Stimulated activated CD8-positive, alpha-beta memory T cell treated with anti-CD3 and anti-CD28 coated beads, Interleukin-4, amount 100 ng/mL, for 1 hour (primary cell): ENCODE measurements at places on chromosomes 12 and 14.

DNA sequence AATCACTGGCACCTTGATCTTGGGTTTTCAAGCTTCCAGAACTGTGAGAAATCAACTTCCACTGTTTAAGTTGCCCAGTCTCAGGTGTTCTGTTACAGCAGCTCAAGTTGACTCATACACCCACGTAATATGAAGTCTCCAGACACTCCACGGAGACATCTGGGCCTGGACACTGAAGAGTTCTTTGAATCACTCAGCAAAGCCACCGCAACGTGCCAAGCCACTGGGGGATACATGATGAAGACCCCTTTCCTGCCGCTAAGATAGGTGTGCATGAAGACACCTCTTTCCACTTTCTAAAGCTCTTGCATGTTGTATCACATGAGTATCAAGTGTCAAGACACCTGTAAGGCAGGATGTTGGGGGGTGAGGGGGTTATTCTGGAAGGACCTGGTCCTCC lies 311.7 kb upstream of the RTL1 start:
- no peak for DNase-seq

DNA sequence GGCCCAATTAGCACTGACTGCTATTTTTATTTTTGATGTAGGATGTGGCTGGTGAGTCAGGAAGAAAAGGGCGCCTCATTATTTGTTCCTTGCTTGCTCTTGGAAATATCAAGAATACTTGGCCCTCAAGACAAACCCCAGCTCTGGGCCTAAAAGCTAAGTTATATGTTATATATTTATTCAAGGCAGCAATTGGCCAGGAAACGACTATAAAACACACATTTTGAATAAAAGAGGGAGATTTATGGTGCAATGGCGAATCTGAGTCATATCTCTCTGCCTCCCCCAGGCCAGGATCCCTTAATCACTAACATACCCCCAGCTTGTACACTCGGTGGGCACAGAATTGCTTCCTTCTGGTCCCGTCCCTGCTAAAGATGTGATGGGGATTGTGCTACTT lies 63.3 kb downstream of the TBX5 start:
- no peak for DNase-seq

GRCh38 chr12:88590851-88591250 lies 10.6 kb upstream of the KITLG start:
- no peak for DNase-seq

GRCh38 chr12:93180566-93180965 lies 197.2 kb upstream of the NUDT4 start:
- no peak for DNase-seq

DNA sequence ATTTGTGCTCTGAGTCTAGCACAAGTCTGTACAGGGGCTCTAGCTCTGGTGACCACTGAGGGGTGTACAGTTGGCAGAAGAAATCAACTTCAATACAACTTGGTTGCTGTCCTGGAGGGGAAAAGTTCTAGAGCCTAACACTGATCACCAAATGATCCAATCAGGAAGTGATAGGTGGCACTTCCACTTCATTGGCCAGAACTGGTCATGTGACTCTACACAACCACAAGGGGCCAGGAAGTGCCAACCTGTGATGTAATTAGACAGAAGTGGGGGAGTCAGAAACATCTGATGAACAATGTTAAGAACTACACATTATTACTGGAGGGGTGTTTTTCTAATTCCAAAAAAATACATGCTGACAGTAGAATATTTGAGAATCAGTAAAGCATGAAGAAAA lies 401.6 kb downstream of the VRK1 start:
- no peak for DNase-seq

- no peak for DNase-seq
These were observed 34.4 kb downstream of the ATG14 start for GRCh38 chr14:55377236-55377635.

DNA sequence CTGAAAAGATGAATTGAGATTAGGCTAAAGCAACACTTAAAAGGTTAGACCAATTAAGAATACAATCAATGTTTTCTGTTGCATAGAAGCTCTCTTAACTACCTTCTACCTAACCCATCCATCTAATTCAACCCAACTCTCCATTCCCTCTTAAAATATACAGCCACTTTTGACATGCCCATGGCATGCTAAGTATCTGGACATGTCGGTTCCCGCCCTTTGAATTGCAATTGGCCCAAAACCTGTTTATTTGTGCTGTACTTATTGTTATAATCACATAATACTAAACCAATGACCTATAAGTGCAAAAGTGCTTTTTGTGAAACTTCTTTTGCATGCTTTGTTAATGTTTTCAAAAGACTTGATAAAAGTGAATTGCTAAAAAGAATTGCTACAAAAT lies 37.6 kb upstream of the APPL2 start:
- DNase-seq, result no peak

DNA sequence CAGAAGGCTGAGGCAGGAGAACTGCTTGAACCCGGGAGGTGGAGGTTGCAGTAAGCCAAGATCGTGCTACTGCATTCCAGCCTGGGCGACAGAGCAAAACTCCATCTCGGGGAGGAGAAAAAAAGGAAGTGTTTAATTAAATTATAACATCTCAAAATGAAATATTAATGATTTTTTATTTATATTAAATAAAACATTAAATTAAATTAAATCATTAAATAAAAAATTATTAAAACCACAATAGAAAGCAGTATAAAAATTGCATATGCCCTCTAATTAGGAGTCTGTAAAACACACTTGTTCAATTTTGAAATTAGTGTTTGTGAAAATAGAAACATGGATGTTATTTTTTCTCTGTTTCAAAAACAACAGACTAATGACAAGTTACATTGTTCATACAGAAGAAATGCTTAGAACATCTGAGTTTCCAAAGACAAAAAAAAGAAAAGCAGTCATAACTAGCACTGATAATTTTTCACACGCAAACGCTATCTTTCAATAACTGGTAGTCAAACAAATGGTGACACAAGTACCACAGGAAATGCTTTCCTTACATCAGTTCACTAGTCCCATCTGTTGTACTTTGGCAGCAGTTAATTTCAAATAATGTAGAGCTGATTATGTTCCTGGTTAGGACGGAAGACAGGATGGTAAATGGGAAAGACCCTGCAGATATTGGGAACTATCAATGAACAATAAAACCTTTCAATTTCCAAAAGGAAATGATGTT lies 54.9 kb downstream of the HECTD4 start:
- DNase-seq, result no peak

- DNase-seq, result no peak
These were observed 453.9 kb downstream of the MED13L start for GRCh38 chr12:115823635-115824034.

- no peak for DNase-seq
These were observed 36.6 kb downstream of the RCOR1 start for GRCh38 chr14:102629011-102629444.

GRCh38 chr12:89574736-89575208 lies 48.9 kb upstream of the POC1B start:
- no peak for DNase-seq

DNA sequence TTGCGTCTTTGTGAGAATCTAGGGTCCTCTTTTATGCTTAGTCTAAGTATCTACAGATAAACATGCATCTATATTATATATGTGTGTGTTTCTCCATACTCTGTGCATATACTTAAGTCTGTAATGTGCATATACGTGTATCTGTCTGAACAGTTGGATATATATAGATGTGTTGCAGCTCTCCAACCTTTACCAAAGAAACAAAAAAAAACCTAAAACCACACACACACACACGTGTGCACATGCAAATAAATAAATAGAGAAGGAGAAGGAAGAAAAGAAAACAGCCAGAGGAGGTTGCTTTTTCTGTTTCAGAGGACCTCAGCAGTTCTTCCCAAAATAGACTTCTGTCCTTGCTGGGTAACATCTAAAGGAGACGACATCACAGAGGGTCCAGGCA lies 244.9 kb downstream of the CACNA1C start:
- no peak for DNase-seq

DNA sequence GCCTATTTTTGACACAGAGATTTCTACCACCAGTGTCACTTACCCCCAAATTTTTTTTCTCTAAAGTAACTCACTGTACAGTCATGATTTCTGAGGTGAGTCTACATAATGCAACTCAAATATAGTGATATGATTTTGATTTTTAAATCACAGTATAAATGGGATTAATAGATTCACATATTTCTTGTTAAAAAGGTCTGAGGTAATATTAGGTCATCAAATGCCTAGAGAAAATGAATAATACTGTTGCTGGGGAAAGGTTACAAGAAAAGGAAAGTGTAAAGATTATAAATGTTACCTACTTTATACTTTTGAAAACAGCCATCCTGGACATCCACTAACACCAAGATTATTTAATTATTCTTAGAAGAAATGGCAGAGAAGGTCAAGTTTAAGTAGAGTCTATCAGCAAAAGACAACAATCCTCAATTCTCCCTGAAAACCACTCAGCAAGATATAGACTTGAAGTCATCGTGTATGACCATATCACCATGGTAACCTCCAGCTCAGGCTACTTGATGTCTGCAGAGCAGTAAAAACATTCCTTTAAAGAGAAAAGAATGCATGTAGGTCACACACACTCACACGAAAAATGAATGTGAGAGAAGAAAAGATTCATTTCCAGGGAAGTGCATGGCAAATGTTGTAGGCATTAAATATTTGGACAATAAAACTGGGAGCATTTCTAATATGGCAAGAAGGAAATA lies 58.7 kb downstream of the CCDC59 start:
- DNase-seq, result no peak

GRCh38 chr12:106903241-106903945 lies 52.3 kb upstream of the TMEM263 start:
- DNase-seq, result peak; percentile 45

- no peak for DNase-seq
These were observed 137.8 kb upstream of the GSC start for GRCh38 chr14:94907626-94908261.

- DNase-seq, result no peak
These were observed 75.9 kb downstream of the BMP4 start for GRCh38 chr14:53880761-53881160.
